Right atrium auricular region (tissue), 2 donors: ENCODE measurements at places on chromosomes 3 and 15.

GRCh38 chr15:83018436-83018835 lies 7.0 kb upstream of the C15orf40 start:
- DNase-seq, result no peak

- no peak for DNase-seq
These were observed 7.4 kb downstream of the PTH1R start for GRCh38 chr3:46884929-46885328.

DNA sequence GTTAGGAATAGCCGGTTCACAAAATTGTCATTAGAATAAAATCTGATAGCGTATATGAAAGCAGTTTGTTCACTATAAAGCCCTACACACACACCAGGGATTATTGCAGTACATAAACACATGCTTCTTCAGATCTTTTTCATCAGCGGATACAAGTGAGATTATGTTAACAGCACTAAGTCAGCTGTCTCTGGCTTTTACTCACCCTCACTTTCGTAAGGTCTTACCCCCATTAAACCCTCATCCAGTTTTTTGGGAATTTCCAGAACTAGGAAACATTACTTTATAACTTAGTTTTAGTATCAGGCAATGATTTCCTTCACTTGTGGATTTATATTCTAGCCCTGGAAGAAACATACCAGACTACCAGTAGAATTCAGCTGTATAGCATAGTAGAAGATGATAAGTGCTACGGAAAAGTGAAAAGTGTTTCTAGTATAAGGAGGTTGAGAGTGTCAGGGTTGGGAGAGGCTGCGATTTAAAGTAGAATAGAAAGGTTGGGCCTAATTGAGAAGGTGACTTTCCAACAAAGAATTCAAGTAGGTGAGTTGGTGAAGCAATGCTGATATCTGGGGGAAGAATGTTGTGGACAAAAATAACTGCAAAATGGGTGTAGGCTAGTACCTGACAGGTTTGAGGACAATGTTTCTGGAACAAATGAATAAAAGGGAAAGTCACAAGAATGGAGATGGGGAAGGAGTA lies 22.7 kb downstream of the TMEM207 start:
- DNase-seq, result no peak

DNA sequence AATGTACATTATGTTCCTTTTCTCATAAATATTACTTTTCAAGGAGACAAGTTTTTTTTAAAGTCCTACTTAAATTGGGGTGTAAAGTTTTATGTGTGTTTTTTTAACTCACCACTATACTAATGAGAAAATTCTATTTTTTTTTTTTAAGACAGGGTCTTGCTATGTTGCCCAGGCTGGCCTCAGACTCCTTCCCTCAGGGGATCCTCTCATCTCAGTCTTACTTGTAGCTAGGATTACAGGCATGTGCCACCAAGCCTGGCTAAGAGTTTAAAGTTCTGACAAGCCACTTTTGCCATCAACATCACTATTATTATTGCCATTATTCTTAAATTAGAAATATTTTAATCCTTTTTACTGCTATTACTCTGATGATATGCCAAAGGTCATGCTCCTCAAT lies 7.7 kb downstream of the TSPAN3 start:
- no peak for DNase-seq

DNA sequence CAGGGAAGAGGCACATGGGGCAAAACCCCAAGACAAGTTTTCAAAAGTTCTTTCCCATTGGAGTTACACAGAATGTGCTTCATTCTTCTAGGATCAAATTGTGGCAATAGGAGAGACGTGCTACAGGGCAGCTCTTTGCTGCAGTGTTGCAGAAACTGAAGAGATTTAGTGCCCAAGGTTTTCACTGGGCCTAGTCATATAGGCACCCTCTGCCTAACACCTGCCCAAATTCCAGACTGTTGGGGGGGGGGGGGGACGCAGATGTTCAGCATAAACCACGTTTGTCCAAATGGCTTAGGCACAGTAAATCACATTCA lies 346.8 kb upstream of the ZNF717 start:
- no peak for DNase-seq

DNA sequence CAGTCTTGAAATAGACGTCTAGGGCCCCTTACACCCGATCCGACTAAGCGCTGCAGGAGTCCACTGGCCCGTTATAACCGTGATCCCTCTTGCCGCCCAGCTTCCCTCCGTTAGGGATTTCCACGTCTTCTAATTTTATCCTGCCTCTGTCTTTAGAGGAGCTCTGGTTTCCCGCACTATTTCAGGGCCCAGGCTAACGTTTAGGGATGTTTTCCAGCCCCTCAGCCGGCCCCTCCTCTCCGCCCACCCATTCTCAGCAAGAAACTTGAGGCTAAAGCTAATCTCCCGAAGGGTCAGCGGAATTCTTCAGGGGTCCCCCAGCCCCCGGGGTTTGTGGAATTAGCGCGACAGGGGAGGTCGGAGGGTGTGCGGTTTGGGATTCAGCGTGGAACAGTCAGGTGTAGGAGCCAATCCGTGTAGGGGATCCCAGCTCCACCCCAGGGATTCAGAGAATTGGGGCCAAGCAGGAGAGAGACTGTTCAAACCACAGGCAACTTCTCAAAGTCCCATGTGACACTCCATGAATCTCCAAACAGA lies 1.6 kb downstream of the PTX3 start:
- DNase-seq, result no peak

DNA sequence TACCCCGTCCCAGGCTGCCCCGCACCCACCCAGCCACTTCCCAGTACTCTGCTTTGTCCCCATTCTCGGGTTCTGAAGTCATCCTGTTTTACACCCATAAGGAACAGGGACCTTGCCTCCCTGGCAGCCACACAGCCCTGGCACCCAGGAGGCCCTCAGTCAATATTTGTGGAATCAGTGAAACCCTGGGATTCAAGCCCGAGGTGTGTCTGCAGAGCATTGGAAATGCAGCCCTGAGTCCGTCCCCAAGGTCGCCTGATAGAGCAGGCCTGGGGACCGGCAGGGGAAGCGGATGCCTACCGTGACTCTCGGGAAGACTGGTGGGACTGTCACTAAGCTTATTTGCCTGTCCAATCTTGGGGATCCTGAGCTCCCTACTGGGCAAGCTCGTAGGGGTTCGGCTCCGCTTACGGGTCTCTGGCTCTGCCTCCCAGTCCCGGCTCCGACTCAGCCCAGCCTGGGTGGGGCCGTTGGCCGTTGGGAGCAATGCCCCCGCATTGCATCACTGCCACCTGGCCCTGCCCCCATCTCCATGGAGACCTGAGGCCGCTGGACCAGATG lies 64.4 kb upstream of the TAMM41 start:
- DNase-seq, result peak; percentile 51

GRCh38 chr3:64431526-64432091 lies 206.3 kb upstream of the PRICKLE2 start:
- no peak for DNase-seq

DNA sequence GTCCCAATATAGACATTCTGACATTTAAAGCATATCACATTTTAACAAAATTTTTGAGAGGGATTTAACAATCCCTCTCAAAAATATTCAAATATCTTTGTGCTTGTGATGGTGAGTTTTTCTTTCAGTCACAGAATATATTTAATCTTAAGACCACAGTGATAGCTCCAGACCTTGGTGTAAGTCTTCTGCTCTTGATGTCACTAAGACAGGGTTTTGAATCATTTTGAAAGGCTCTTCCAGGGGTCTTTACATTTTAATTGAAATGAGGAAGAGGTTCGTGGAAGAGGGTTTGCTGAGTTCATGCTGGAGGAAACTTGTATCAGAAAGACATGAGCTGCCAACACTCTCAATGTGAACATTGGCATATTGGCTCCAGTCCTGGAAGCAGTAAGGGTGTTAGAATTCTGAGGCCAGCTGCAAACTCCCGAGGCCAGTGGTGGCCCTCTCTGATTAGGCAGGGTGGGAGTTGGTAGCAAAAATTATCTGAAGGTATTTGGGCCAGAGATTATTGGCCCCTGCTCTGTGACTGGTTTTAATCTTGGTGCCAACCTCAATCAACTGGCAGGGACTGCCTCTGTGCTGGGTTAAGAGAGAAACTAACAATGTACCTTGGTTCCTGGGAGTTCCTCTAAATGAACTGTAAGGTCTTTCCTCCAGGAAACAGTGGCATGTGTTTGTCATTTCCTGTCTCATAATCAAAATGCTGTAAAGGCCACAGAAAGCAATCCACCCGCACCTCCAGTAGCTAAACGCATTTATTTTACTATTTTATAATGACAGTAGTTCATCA lies 5.3 kb downstream of the POU1F1 start:
- no peak for DNase-seq

- DNase-seq, result no peak
These were observed 177.1 kb upstream of the PFN2 start for GRCh38 chr3:150147776-150148175.

- DNase-seq, result no peak
These were observed 33.7 kb downstream of the CRYGS start for GRCh38 chr3:186510374-186511079.

- no peak for DNase-seq
These were observed 507 bp upstream of the VHL start for GRCh38 chr3:10140996-10141546.
